ENCODE measurements at places on chromosomes 7 and 10.

GRCh38 chr7:105678811-105679495 is 97.7 kb upstream of the EFCAB10 start:
- DNase-seq: no peak

DNA sequence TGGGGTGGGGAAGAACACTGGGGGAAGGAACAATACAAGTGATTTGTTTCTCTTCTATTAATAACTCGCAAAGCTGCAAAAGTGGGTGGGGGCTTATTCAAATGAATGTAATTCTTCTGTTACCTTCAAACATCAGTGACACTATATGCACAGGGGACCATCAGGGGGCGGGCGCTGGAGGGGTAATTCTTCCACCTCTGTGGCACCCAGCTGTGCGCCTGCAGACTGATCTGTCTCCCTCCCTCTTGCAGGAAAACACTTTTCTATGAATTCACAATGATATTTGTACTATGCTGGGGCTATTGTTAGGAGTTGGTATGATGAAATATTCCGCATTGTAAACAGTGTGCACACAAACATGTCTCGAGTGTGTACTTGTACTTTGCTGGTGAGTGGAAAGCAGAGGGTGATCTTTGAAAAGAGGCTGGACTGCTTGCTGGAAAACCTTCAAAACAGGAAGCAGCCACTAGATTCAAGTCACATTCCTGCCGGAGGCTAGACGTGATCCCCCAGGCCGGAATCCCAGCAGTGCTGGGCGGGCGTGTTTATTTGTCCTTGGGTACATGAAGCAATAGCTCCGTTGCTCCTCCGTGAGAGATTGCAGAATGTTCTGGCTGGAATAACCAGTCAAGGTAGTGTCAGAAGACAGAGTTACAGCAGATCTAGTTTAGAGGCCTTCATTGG is 15.8 kb upstream of the BNIP3 start:
- DNase-seq: no peak

GRCh38 chr7:140042386-140042670 is 20.4 kb downstream of the PARP12 start:
- no peak for DNase-seq

GRCh38 chr7:44140341-44140740 is 791 bp downstream of the MYL7 start:
- DNase-seq: no peak

- no peak for DNase-seq
These were observed 128.6 kb downstream of the ICA1 start for GRCh38 chr7:8133188-8133848.

DNA sequence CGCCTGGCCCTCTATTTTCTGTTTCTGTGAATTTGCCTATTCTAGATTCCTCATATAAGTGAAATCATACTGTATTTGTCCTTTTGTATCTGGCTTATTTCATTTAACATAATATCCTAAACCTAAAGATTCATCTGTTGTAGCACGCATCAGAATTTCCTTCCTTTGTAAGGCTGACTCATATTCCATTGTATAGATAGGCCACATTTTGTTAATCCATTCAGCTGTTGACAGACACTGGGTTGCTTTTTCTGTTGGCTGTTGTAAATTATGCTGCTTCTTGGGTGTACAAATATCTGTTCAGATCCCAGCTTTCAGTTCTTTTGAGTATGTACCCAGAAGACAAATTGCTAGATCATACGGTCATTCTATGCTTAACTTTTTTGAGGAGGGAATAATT is 28.8 kb upstream of the CUL1 start:
- DNase-seq: no peak

- DNase-seq: no peak
These were observed 117.1 kb upstream of the FAM13C start for GRCh38 chr10:59479426-59479825.

GRCh38 chr10:45378914-45379726 is 5.1 kb downstream of the ALOX5 start:
- DNase-seq: no peak

GRCh38 chr10:112799038-112799437 is 151.0 kb upstream of the TCF7L2 start:
- no peak for DNase-seq

- DNase-seq: no peak
These were observed 34.3 kb downstream of the TET1 start for GRCh38 chr10:68594405-68594804.

GRCh38 chr10:132842397-132842796 is 56.5 kb upstream of the NKX6-2 start:
- DNase-seq: no peak

- no peak for DNase-seq
These were observed 80.5 kb upstream of the INSYN2A start for GRCh38 chr10:127276794-127277462.

GRCh38 chr10:110069502-110069982 is 61.8 kb downstream of the ADD3 start:
- DNase-seq: no peak

- no peak for DNase-seq
These were observed 6.9 kb upstream of the KAZALD1 start for GRCh38 chr10:101054876-101055275.

- DNase-seq: no peak
These were observed 156.8 kb downstream of the NRCAM start for GRCh38 chr7:108299251-108299973.

DNA sequence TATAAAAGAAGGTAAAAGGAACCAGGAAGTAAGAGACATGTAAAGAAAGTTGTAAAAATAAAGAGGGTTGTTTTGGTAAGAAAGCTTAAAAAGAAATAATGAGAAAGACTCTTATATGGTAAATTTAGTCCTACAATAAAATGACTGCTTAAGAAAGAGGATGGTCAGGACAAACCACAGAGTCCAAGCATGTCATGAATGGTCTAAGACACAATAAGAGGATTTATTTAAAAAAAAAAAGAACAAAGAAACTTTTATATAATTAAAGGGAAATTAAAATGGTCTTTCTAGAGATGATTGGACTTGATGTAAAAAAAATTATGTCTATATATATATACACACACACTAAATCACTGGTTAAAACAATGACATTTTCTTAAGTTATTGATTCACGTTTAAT is 18.2 kb downstream of the ATAD1 start:
- no peak for DNase-seq

DNA sequence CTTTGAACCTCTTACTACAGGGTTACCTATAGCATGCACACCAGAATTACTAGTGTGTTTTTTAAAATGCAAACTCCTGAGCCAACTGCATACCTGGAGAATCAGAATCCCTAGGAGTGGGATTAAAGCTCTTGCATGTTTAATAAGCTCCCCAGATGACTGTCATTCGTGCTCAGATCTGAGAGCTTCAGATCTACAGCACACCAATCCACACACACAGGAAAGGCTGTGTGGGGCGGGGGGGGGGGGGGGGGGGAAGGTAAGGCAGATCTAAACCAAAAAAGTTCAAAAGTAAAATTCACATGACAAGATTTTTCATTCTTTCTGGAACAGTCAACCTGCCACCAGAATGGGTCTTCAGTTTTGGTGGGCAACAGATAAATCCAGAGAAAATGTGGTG is 5.5 kb downstream of the FAM3C start:
- DNase-seq: no peak

DNA sequence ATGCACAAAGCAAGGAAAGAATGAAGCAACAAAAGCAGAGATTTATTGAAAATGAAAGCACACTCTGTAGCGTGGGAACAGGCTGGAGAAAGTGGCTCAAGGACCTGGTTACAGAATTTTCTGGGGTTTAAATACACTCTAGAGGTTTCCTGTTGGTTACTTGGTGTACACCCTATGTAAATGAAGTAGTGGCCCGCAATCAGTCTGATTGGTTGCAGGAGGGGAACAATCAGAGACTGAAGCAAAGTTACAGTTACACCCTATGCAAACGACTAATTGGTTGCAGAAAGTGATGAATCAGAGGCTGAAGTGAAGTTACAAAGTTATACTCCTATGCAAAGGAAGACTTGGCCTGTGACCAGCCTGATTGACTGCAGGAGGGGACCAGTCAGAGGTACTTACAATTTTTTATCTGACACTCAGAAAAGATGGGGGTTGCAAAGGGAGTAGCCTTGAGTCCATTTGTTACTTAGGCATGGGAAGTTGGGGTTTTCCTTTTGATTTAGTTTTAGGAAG is 3.6 kb upstream of the MTPN start:
- DNase-seq: peak; percentile 29

GRCh38 chr7:36208997-36209813 is 56.2 kb downstream of the EEPD1 start:
- no peak for DNase-seq

DNA sequence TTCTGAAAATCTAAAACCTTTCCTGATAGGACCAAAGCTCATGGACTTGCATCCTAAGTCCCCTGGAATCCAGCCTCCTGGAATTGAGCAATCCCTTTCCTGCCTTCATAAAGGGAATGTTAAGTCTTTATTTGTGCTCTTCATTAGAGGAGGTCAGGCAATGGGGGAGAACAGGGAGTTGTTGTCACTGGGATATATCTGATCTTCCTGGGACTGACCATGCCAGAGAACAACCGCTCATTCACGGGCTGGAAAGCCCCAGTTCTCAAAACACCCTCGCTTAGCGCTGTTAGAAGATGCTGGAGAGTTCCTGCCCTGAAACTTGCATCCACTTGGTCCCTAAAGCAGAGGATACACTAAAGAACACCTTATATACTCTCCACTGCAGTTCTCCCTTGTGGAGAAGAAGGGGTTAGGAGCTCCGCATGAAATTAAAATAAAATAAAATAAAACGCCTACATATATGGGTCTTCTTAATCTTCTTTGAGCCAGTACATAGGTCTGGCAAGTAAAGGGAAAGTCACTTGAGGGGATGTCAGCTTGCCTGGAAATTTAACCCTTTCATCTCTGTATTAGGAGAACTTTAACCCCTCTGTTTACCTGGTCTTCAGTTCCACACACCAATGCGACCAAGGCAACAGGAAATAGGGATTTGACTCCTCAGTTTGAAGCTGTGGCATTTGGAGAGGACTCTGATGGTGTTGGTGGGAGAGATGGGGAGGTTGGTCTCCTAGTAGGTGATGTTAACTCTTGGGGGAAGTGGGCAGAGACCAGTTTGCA is 1.2 kb downstream of the SORCS1 start:
- DNase-seq: no peak

DNA sequence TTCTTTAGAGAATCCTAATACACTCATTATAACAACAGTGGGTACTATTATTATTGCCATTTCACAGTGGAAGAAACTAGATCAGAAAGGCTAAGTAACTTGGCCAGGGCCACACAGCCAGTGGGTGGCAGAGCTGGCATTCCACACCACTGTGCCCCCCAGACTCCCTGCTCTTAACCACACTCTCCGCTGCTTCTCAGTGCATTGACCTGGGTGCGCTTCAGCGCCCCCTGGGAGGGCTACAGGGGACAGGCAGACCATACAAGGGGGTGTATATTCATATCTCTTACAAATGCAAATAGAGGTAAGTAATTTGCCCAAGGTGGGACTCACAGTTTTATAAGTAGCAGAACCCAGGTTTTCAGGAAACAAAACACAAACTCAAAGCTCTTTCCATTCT is 77.0 kb upstream of the NMT2 start:
- no peak for DNase-seq

- no peak for DNase-seq
These were observed 625 bp downstream of the GIMAP2 start for GRCh38 chr7:150686030-150686631.

GRCh38 chr10:112715581-112715980 is 234.5 kb upstream of the TCF7L2 start:
- no peak for DNase-seq

DNA sequence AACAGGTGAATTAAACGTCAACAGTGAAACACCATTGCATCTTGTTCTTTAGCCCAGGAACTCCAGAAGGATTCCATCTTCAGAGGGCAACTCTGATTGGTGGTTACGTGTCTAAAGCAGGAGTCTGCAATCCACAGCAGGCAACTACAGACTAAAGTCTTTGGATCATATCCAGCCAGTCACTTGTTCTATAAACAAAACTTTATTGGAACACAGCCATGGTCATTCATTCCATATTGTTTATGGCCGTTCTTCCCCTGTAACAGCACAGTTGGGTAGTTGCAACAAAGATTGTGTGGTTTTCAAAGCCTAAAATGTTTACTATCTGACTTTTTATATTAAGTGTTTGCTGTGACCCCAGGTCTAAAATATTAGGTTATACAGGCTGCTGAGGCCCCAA is 94.7 kb upstream of the IMMP2L start:
- DNase-seq: no peak

GRCh38 chr10:90939116-90939515 is 18.2 kb upstream of the ANKRD1 start:
- no peak for DNase-seq

DNA sequence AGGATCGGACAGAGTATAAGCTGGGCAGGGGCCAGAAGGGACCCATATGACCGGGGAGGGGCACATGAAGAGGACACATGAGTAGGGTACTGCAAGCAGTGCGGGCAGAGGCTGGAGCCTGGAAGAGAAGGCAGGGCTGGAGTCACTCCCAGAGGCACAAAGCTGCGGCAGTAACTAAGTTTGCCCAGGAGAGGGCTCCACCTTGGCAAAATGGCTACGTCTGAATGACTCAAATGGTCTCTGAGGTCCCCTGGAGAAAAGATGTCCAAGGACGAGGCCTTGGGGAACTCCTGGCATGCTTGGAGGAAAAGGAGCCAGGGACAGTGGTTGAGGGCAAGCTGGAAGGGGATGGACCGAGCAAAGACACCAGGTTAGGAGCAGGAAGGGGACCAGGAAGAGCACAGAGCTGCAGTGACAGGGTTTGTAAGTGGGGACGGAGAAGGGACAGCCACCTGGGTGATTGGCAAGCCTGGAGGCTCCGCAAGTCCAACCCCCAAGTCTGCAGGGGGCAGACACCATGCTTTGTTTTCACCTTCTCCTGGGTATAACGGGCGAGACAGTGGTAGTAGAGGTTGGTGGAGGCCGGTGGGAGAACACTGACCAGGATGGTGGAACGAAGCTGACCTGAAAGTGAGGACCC is 43.1 kb upstream of the LBX1 start:
- DNase-seq: peak; percentile 33

GRCh38 chr7:111867348-111867931 is 305.1 kb upstream of the IMMP2L start:
- DNase-seq: no peak

GRCh38 chr10:86489071-86489810 is 32.4 kb downstream of the WAPL start:
- DNase-seq: no peak

- DNase-seq: no peak
These were observed 13.9 kb downstream of the NAPEPLD start for GRCh38 chr7:103134836-103135554.

GRCh38 chr10:110514848-110515247 is 17.1 kb downstream of the DUSP5 start:
- DNase-seq: no peak

DNA sequence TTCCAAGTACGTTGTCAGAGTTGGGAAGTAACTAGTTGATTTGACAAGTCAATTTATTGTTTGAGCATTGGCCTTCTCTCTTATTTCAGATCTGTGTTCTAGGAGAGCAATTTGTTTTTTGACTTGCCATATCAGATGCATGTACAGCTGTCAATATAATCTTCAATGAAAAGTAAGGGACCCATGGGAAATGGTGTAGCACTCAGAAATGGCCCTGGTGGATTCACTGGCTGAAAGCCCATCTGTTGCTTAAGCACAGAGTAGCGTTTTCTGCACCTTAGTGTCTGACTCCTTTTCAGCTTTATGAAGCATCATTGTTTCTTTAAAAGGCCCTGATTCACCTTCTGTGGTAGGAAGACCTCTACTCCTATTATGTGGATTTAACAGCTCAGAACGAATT is 10.2 kb downstream of the GARS1 start:
- DNase-seq: no peak

All from stimulated activated CD4-positive, alpha-beta T cell treated with anti-CD3 and anti-CD28 coated beads, Interleukin-2, amount 100 ng/mL, for 4 hours (primary cell).